ENCODE measurements at places on chromosomes 5 and 9.
A peak's percentile ranks its signal among the peaks of the same experiment; 100 is the strongest.

GRCh38 chr9:114397219-114397847, 9.6 kb upstream of the AKNA start:
- DNase-seq = peak; percentile 32

- no peak for DNase-seq
Measured at GRCh38 chr5:154189256-154189818, 1.2 kb upstream of the GALNT10 start.

GRCh38 chr5:33488558-33489355, 48.0 kb downstream of the TARS1 start:
- no peak for DNase-seq

DNA sequence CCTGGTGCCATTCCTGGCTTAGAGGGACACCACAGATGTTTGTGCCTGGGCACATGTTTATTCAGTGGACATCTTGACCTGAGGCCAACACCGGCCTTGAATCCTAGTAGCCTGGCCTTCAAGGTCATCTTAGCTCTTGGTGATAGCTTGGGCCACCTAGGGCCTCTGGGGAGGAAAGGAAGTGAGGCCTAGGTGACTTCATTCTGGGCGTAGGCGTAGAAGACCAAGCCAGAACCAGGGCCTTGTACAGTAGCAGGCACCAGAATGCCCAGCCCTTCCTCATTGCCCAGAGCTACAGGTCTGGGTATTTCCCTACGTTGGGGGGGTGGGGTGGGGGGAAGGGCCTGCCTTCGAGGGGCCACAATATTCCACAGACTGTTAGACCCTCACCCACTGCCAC, 33.8 kb downstream of the WNK2 start:
- no peak for DNase-seq

DNA sequence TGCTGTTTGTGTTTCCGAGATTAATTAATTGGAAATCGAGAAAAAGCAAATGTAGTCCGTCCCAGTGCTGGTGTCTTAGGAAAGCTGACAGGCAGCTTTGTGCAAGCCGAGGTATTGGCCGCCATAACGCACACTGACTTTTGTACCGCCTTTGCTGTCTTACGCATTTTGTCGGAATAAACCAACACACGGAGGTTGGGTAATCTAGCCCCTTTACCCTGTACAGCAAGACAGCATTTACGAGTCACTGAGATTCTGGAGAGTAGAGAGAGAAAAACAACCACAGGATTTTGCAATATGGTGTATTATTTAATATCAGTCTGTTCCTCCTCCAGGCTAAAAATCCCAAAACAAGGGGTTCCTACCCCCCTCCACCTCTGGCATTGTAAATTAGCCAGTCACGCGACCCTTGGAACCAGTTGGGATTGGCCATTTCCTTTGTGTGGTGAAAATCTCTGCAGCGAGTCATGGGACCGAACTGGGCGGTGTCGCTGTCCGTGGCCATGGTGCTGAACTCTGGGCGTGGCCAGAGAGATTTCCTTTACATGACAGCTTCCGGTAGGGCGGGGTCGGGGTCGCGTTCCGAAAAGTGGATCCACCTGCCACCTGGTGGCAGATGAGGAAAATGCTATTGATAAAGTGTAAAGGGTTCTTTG, 10.3 kb upstream of the PCDHB1 start:
- peak; percentile 50 for DNase-seq

GRCh38 chr5:83011985-83012384, 65.2 kb downstream of the TMEM167A start:
- peak; percentile 13 for DNase-seq

DNA sequence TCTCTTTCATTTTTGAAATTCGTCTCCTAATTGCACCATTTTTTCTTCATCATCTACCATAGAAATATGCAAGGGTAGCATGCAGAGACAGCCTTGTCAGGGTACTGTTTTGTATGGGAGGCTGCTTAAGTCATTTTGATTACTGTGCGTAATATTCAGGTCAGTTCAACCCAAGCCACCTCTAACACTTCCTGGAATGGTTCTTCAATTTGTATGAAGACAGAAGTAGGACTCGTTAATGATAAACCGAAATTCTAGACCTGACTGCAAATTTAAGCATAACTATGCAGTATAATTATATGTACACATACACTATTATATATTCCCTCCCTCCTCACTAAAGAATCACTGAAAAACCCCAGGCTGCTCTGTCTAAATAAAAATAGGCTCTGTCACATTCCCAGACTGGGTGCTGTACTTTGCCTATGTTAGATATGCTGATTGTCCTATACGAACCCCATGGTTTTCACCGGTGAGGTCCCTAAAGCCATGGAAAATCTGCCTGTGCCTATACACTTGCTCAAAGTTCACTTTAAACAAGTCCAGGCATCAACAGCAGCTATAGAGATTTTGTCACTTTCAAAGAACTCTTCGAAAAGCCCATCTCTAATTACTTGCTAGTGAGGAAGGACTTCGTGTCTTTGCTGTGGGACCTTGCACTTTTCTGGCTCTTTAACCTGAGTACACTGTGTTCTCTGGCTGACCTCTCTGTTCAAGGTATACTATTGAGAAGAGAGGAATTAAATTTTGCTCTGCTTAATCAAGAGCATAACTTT, 352.1 kb upstream of the CD180 start:
- no peak for DNase-seq

GRCh38 chr9:81414836-81415235, 274.5 kb downstream of the TLE1 start:
- DNase-seq = no peak

- DNase-seq = peak; percentile 99
Measured at GRCh38 chr5:169576181-169576598, 7.4 kb upstream of the SPDL1 start.

DNA sequence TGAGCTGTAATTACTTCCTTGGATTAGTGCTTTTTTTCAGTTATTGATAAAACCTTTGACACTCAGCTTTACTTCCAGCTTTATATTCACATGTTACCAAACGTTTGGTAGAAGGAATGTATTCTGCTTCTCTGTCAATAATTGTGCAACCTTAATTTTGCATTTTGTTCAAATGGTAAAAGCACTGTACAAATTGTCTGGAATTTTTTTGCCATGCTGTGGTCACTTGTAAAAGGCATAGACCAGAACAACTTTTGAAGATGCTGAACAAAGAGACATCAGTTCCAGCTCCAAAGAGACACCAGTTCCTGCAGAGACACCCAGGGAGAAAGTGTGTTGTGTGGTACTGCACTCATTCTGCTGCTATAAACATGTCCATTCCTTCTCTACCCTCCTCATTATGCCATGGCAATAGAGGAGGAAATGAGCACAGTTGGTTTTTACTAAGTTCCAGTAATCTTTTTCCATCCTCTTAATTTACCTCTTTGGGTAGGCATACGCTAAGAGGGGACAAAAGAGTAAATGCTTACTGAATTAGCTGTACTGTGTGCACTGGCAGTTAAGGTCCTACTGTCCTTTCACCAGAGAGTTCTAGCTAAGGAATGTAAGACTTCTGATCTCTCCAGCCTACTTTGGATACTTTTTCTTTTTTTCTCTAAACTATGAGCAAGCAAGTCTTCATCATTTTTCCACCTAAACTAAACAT, 387.4 kb downstream of the FGF10 start:
- DNase-seq = no peak
